ENCODE measurements at places on chromosomes 7 and 10.

GRCh38 chr10:17031637-17032635, 97.7 kb downstream of the CUBN start:
- DNase-seq, result no peak

GRCh38 chr7:55488804-55489340, 83.4 kb downstream of the VOPP1 start:
- DNase-seq, result no peak

- no peak for DNase-seq
Observed at GRCh38 chr10:14858338-14858960, 20.2 kb upstream of the SUV39H2 start.

DNA sequence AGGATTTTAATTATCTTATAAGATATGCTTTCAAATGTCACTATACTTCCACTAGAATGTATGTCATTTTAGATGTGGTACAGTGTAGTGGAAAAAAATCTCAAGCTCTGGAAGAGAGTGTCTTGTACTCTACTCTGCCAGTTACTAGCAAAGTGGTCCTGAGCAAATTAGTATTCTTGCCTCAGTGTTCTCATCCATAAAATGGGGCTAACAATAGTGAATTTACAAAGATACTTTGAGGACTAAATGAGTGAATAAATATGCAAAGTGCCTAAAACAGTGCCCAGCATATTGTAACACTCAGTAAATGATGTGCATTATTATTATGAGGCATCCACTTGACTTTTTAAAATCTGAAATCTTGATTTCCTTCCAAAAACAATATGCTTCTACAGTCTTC, 488.9 kb upstream of the PHF14 start:
- DNase-seq, result no peak

DNA sequence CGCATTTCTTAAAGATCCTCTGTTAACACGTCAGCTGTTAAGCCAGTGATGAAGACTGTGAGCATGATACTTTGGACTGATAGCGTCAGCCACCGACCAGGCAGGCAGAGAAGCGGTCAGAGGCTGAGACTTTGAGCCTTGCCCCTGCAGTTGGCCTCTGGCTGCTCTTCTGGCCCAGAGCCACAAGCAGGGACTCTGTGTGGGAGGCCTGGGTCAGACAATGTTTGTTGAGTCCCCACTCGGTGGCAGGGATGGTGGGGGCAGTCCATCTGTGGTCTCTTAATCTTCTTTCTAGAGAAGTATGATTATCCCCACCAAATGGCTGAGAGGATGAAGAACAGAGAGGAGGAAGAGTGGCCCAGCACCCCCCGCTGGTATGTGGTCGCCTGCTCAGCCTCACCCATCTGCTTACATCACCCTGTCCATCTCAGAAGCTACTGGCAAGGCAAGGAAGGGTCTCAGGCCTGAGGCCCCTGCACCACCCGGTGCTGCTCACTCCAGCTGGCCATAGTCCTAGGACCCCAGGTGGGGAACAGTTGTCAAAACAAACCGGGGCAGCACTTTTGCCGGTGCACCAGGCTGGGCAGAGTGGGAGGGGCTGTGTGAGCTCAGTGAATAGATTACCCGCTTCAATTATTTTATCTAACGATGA, 202.9 kb downstream of the GRID1 start:
- DNase-seq, result no peak

- no peak for DNase-seq
Observed at GRCh38 chr7:72781631-72782030, 46.4 kb downstream of the TYW1B start.

DNA sequence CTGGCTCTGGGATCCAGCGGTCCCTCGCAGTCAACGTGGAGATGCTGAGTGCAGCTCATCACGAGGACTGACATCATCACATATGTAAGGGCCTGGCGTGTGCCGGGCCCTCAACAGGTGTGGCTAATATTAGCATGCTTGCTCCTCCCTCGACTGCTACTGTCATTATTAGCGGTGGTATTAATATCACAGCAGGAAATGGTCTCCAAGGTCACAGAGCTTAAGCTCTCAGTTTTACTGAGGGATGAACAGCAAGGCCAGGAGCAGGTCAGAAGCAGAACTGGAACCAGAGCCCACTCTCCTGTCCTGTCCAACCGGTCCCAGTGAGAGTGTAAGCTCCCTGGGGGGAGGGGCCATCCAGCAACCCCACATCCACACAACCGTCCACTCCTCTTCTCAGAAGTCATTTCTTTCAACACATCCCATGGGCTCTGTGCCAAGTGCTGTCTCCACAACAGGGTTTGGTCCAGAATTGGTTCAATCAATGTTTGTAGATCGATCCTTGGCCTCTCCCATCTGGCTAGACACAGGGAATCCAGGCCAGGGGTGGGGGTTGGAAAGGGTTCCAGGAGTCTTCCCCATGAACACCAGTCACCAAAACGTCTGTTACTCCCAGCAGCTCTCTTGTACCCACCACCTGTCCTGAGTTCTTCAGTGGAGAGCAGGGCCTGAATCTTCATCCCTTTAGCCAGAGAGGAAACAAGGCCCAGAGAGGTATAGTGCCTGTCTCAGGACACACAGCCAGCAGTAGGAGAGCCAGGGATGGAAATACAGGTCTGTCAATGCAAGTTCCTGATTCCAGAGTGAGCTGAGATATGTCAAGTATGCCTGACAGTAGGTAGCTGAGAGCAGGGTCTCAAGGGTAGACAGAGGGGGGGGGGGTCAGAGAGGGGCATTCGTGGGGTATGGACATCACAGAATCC, 45.3 kb upstream of the ZMIZ1 start:
- no peak for DNase-seq

DNA sequence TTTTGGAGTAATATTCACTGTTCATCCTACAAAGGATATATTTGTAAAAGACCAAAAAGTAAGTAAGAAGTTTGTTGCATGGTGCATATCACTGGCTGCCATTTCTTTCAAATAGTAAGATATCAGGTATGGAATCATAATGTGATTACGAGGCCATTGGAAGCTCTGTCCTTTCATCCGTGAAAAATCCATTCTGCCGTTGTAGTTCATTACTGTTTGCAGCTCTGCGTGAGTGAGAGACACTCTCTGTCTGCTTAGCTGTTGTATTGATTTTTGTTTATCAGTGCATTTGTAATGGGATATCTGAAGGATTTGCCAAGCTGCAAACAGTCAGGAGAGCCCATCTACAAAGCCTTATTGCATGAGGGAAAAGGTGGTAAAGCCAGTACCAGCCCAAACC, 44.1 kb upstream of the SLC39A12 start:
- no peak for DNase-seq

DNA sequence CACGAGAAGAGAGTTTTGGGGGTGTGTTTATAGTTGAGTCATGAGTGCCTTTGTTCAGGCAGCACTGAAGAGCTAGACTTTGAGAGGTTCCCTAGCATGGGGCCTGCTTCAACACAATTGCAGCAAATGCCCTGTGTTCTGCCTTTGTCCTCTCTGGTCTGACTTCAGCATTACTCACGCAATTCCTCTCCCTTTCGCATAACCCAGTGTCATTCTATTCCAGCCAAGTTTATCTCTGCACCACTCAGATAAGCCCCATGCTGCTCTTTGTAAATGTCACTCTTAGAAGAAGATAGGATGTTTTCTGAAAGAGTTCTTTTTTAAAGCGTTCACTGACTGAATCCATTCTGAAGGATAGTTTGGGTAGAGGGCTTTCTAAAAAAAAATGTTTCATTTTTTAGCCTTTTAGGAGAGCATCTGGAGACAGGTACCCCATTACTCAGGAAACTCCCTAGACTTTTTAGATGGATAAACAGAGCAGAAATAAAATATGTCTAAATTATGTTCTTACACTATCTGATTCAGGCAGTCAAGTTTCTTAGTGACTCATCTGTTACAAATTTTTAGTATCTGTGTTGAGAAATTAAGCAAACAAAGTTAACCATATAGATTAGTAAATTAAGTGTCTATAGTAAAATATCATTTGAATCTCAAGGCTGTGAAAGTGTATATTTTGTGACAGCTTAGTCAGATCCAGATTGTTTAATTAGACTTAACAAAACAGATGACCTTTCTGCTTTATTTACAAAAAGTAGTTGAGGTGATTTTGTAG, 318.5 kb downstream of the GPR158 start:
- DNase-seq, result no peak

GRCh38 chr7:3238525-3239210, 62.4 kb upstream of the SDK1 start:
- DNase-seq, result no peak

DNA sequence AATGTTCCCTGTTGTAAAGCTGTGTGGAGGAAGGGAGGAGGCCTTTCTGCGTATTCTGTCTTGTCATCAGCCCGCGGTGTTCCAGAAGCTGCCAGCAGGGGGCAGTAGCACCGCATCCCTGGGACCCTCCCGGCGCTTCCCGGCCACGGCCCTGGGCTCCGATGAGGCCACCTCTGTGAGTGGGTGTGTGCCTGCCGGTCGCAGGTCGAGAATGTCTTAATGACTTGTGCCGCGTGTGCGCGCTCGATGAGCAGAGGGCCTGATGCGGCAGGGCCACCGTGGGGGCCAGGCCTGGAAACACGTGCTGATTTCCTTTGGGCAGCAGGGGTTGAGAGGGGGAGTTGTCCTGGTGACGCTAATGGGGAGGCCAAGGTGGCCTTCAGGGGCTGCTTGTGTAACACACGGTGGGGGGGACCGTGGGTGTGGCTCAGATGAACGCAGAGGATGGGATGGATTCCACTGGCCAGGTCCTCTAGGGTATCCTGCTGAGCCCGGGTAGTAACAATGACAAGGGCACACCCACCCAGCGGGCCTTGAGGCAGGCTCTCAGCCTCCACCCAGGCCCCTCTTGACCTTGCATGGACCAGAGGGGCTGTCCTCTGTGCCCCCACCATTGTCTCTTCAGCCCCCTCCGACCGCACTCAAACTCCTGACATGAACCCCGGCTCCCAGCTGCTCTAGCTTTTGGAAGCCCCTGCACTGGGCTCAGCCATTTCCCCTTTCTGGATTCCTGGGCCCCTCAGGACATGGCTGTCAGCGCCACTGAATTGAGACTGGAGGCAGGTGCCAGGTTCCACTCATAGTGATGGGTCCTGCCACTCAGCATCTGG, 135.9 kb upstream of the PODXL start:
- no peak for DNase-seq

DNA sequence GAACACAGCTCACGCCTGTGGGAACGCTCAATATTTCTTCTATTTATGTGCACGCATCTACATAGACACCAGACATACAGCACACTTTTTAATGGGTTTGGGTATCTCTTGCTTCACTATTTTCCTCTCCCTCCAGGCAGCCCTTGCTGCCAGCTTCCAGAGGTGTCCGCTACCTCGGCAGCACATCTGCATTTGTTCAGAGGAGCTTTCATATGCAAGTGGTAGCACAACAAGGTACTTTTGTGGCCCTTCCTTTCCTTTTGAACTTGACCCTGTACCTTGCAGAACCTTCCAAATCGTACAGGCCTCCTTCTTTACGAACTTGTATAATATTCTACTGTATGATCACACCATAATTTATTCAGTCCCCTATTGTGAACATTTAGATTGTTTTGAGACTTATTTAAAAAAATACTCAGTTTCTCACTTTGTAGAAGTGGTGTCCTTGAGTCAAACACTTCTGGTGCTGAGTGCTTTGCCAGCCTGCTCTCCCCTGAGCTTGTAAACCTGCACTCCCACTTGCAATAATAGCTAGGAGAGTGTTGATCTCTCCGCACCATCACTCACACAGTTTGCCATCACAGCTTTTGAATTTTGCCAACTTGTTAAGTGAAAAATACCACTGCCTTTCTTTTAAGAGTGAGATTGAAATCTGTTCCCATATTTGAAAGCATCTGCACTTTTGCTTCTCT, 106.0 kb upstream of the ZNF32 start:
- no peak for DNase-seq

DNA sequence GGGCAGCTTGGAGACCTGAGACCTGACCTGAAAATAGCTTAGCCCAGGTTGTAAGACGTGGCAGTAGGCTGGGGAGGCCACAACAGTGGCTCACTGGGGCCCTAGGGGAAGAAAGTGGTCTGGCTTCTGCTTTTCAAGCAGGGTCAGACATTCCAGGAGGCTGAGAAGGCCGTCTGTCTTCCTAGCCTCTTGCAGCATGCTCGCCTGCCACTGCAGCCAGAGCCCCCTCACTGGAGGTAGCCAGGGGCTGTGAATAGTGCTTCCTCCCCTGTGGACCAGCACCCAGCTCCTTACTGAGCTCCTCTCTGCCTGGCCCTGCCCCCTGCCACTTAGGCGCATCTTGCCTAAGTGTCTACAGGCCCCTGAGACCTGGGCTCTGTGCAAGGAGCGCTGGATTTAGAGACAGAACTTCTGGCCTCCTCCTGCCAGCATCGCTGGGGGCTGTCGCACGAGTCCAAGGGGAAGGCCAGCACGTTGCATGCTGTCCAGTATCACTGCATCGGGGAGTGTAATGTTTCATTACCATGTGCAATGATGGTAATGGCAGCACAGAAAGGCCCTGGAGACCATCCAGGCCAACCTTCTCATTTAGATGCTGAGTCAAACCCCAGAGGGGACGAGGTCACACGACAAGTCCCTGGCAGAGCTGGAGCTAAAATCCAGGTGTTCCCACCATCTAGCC, 12.7 kb downstream of the ZMIZ1 start:
- no peak for DNase-seq

- DNase-seq, result no peak
Observed at GRCh38 chr7:24141874-24142509, 142.0 kb upstream of the NPY start.

DNA sequence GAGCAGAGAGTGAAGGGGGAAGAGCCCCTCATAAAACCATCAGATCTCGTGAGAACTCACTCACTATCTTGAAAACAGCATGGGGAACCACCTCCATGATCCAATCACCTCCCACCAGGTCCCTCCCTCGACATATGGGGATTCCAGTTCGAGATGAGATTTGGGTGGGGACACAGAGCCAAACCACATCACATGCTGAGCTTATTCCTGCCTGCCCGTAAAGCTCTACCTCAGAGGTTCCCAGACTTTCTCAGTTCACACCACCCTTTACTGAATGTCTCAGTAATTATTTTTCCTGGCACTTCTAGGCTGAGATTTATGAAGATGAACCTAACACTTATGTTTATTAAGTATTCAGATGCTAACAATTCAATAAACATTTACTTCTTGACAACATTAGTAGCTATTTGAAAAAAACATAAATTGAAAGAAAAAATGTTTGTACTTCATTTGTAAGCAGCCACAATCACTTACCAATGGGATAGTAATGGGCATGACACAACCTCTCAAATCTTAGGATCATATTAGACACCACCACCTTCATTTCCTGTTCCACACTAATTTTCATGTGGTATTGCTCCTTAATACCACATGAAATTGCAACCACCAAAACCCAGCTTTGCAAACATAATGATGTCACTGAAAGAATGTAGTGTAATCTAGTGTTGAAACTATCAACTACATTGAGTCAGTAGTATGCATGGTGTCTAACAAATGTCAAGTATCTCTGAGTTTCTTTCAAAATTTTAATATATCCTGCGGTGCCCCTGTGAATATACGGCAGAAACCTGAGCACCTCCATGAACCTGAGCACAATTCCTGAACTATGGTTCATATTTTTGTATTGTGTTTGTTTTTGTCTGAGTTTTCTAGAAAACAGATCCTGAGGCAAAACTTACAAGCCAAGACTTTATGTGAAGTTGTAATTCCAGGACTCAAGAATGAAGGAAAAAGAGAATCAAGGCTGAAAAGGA, 4.5 kb upstream of the DGKI start:
- DNase-seq, result no peak

GRCh38 chr10:93968540-93968945, 25.2 kb upstream of the PLCE1 start:
- no peak for DNase-seq
